LoVo (cell line): ENCODE measurements at places on chromosomes 12 and 14.
A peak's percentile ranks its signal among the peaks of the same experiment; 100 is the strongest.

DNA sequence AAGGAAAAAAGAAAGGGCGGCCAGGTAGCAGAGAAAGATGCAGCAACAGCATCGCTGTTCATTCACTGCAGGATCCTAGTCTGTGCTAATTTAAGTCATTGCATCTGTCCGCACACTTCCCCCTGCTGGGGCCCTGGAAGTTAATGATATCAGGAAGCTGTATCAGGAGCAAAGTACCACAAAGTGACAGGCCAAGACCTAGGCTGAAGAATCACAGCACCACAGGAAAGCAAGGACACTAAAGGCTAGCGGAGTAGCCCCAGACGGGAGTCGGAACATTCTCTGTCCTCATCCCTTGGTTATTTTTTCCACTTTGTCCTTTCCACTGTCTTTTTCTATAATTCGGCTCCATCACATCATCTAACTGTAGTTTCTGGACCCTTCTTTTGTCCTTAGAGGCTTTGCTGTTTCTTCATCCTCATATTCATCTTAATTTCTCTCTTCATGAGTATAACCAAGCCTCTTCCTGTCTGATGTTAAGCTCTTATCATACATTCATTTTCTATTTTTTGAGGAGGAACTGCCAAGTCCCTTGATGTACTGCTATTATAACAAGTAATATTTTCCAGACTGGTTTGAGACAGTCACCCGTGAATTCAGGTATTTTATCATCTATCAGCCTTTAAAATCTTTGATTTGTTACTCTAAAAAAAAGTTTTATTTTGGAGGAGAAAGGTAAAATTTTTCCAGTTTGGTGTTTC is 28.3 kb downstream of the DUSP16 start:
- DNase-seq, result no peak

DNA sequence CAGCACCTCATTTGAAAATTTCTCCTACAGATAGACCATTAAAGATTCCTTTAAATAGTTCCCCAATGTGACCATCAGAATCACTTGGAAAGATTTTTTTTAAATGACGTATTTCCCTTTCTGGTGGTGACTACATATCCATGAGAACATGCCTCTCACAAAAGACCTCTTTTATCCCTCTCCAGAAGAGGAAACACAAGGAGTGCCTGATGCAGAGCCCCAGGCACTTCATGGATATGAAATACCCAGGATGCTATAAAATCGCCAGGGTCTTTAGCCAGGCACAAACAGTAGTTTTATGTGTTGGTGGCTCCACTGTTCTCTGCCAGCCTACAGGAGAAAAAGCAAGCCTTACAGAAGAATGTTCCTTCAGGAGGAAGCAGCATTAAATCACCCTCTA is 97.1 kb downstream of the ETNK1 start:
- no peak for DNase-seq

- DNase-seq, result no peak
Measured at GRCh38 chr14:90829677-90830076, 13.4 kb upstream of the TTC7B start.

DNA sequence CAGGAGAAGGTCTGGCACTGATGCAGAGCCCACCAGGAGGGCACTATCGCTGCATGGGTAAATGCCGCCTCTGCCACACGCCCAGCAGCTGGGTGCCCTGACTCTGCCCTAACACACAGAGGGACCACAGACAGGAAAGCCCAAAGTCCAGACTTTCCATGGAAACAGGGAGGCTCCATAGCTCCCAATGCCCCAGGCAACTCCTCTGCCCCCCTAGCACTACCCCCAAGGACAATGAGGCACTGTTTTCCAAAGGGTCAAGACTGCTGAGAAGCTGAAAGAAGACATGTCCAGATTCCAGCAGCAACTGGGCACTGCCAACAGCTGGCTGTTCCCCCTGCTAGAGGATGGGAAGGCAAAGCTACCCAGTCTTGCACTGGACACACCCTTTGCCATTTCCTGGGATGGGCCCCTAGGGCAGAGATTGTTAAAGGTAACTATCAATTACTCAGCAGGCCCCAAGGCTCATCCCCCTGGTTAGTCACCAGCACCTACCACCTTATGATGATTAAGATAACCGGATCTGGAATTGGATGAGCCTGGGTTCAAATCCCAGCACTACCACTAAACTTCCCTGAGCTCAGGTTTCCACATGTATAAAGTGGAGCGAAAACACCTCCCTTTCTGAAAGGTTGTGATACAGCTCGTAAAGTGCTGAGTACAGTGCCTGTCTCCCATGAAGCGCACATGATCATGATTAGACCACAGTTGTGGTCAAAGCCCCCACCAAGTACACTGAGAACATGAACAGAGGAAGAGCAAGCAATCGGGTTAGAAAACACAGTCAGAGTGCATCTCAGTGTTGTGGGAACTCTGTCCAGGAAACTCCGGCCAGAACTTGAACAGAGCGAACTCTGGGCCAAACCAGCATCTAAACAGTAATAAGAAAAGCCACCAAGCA is 3.3 kb downstream of the PXN start:
- peak; percentile 90 for DNase-seq

- no peak for DNase-seq
Measured at GRCh38 chr12:55818140-55818728, 393 bp downstream of the ORMDL2 start.

DNA sequence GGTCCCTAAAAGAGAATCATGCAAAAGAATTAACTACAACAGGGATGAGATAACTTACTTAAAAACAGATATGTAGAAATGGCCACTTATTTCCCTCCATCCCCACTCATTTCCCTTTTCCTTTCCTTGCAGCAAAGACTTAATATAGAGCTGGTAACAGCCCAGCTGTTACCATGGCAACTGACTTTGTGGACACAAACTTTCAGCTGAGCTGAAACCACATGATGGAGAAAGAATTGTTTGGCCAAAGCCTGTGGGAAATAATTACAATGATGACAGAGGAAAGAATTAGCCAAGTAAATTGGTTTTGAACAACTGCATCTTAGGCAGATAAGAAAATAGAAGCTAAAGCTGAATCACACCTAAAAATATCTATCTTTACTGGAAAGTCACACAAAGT is 364.9 kb downstream of the GALC start:
- no peak for DNase-seq

- DNase-seq, result no peak
Measured at GRCh38 chr12:81170072-81170471, 92.2 kb downstream of the ACSS3 start.

- DNase-seq, result no peak
Measured at GRCh38 chr12:53065470-53065869, 13.7 kb downstream of the SPRYD3 start.

DNA sequence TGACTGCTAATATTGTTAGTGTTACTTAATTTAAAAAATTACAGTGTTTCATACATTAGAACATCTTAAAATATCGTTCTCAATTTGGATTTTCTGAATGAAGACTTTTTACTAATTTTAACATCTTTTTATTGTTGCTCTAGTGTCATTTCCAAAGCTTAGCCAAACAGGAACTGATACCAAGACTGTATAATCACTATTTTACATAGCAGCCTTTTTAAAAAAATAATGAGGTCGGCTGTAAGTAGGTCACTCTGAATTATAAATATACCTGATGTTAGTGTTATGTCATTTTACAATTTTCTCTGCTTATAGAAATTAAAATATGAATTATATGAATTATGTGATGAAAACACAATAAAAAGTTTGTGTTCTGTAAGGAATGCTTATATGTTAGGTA is 321.5 kb downstream of the TMEM117 start:
- DNase-seq, result no peak

- DNase-seq, result no peak
Measured at GRCh38 chr14:100988011-100988410, 84.5 kb upstream of the RTL1 start.

DNA sequence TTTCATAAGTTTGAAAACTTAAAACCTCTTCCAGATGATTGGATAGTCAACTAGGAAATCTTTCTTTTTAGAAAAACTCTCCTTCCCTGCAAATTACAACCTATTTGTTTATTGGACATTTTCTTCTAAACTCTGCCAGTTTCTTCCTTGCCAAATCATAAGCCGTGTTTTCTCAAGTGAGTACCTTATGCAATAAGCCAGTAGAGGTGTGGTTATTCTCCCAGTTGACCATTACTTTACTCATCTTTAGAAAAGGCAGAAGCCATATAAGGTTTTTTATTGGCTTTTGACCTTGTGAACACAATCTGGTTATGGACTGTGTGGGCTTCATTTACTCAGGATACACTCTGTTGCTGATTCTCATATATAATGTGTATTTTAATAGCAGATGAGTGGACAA is 14.6 kb downstream of the ACTR6 start:
- DNase-seq, result no peak

DNA sequence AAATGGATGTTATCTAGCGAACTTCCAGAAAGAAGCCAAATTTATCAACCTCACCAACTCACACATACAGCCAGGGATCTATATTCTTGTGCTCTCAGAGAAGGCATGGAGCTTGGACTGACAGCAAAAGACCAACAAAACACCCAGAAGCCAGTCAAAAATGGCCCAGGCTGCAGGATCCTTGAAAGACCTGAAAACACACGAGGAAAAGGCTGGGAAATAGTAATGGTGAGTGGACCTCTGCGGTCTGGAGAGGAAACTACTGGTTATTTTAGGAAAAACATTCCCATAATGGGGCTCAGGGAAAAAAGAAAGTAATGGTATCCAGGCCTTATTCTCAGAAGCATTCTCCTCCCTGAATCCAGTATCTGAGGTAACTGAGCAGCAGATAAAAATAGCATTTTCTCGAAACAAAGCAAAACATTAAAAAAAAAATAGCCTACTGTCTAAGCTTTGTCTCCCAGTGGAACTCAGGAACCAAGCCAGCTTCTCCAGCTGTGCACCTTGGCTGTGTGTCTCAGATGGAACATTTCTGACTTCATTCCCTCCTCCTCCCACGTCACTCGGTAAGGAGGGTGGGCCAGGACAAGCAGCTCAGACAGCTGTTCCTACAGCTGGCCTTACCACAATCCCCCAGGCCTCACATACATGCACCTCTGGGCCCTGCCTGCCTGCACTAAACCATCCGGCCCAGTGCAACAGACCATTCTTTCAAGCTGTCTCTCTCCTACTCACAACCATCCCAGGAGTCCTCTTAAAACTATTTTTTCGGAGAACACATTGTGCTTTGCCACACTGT is 249.9 kb downstream of the DAD1 start:
- DNase-seq, result no peak

GRCh38 chr12:90335566-90335965 is 619.4 kb downstream of the CCER1 start:
- no peak for DNase-seq

DNA sequence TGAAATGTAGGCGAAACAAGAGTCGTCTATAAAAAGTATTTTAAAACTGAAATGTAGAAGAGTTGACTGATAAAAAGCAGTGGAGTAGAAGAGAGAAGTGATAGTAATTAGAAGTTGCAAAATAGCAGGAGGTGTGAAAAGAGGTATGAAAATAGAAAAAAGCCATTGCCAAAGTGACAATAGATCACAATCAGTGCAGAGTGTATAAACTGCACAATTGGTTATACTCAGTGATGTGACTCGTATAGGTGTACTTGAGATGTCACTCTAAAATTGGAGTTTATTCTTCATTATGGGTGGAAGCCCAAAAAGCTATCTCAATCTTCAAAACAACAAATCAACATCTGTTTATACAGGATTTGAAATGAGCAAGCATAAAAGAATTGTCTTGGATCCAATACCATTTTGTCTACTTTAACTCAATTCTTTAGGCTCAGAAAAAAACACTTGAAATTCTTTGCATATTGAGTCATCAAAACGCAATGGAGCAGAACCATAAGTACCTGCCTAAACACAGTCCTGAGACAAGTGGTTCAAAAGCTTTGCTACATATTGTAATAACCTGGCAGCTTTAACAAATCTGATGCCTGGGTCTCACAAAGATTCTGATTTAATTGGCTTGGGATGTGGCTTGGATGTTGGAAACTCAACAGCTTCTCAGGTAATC is 8.8 kb downstream of the IKBIP start:
- peak; percentile 44 for DNase-seq

GRCh38 chr14:61147831-61148549 is 133.1 kb downstream of the TMEM30B start:
- DNase-seq, result peak; percentile 37

- no peak for DNase-seq
Measured at GRCh38 chr12:116266168-116266601, 11.3 kb downstream of the MED13L start.

DNA sequence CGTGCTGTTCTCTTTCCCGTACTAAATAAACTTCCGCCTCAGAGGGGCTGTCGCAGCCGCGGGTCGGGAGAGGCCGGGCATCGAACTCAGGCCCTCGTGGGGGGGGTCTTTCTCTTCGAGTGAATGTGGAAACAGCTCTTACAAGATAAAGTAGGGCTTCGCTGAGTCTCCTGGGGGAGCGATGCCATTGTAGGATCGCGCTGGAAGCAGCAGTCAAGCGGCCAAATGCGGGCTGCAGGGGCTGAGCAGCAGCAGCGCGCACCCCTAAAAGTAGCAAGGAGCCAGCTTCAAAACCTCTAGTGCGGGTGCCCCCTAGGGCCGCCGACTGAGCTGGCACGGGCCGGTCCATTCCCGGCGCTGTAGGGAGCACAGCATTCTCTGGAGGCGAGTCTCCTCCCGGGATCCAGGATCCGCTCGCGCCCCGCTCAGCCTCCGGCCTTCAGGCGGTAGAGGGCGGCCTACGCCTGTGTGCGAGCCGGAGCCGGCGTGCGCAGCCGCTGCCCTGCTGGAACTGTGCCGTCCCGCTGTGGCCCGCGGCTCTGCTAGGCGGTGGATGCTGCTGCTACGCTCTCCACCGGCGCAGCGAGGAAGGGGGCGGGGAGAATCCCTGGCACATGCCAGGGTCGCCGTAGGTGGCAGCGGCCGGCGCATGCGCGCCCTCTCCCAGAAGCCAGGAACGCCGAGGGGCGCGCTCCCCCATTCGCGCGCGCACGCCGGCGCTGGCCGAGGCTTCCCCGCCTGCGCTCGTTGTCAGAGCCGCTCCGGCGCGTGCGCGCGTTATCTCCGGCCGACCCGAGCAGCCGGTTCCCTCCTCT is at the start of gene FUT8:
Gene FUT8, plus strand, starts transcription at position 699 of the 815 bp plus-strand sequence. CDS start 148,834 bp downstream, outside the sequence.
- DNase-seq, result peak; percentile 97

GRCh38 chr12:3205742-3206519 is 128.8 kb downstream of the TSPAN9 start:
- no peak for DNase-seq

GRCh38 chr14:63972323-63972932 is 119.6 kb downstream of the SYNE2 start:
- no peak for DNase-seq

- no peak for DNase-seq
Measured at GRCh38 chr14:81051547-81051946, 96.1 kb downstream of the TSHR start.

DNA sequence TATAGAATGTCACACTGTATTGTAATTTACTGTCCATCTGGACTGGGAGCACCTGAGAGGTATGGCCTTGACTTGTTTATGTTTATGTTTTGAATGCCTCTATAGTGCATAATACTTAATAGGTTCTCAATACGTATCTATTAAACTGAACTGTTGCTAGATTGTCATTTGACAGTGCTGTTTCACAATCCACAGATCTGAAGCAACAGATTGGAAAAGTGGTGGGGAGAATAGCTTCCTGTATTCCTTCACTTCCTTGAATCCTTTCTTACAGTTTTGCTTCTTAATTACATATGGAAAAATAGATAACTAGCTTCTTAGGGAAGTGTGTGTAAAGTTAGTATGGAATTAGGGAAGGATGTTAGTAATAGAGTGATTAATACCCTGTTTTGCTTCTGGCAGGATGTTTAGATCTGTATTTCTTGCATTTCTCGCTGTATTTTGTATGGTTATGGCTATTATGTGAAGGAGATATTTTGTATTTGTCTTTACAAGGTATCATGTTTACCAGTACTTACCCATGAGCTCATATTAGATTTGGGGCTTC is 4.5 kb downstream of the CNOT2 start:
- DNase-seq, result no peak
